ENCODE measurements at places on chromosomes 6 and 20.
A peak's percentile ranks its signal among the peaks of the same experiment; 100 is the strongest.

DNA sequence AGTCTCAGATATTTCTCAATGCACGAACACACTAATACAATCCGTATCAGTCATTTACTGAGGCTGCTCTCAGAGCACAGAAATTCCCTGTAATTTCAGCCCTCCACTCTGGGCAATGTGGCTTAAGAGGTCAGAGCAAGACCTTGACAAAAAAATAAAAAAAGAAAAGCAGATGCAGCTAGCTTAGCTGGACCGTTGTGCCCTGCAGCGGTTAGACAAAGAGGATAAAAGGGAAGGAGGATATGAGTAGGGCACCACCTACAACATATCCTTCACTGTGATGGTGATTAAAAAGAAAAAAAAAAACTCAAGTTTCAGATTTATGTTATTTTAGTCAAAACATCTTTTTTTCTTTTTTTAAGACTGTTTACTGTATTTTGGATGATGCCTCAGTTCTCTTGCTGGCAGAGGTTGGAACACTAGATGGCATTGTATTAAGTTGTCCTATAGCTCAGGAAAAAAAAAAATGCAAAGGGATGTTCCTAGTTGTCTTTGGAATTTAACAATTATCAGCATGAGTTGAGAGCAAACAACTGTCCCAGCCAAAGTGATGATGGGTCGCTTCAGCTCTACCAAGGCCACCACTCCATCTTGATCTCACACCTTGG is 59.9 kb downstream of the ANKEF1 start:
- DNase-seq = no peak

DNA sequence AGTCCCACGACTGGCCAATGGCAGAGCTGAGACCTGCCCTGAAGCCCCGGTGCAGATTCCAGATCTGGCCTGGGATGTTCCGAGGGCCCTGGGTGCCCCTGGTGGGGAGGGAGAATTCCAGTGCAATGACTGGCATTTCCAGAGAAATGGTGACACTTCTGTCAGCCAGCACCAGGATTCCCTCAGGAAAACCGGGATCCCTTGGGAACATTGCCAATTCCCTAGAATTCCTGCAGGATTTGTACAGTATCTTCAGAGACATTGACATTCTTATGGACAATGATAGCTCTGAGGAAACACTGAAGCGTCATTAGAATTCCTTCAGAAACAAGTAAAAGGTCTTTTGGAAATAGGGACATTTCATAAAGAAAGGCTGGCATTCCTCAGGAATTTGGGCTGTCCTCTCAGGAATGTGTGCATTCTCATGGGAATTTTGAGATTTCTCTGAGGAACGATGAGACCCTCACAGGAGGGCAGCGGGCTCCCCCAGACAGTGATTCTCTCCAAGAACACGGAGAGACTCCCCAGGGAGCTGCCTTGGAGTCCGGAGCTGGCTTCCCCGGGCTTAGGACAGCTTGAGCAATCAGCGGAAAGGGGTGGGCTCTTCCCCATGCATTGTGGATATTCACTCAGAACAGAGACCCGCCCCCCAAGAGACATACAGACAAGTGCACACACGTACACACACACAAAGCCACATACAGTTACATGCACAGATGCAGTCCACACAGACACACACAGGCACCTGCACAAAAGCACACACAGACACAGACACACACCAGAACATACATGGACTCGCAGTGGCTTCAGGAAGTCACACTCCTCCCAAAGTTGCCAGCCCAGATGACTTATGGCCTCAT is 35.2 kb upstream of the BPIFA2 start:
- peak; percentile 8 for DNase-seq

- DNase-seq = no peak
These were observed 5.4 kb upstream of the SIRPB1 start for GRCh38 chr20:1625083-1625690.

- no peak for DNase-seq
These were observed 7.9 kb upstream of the COL12A1 start for GRCh38 chr6:75213732-75214131.

DNA sequence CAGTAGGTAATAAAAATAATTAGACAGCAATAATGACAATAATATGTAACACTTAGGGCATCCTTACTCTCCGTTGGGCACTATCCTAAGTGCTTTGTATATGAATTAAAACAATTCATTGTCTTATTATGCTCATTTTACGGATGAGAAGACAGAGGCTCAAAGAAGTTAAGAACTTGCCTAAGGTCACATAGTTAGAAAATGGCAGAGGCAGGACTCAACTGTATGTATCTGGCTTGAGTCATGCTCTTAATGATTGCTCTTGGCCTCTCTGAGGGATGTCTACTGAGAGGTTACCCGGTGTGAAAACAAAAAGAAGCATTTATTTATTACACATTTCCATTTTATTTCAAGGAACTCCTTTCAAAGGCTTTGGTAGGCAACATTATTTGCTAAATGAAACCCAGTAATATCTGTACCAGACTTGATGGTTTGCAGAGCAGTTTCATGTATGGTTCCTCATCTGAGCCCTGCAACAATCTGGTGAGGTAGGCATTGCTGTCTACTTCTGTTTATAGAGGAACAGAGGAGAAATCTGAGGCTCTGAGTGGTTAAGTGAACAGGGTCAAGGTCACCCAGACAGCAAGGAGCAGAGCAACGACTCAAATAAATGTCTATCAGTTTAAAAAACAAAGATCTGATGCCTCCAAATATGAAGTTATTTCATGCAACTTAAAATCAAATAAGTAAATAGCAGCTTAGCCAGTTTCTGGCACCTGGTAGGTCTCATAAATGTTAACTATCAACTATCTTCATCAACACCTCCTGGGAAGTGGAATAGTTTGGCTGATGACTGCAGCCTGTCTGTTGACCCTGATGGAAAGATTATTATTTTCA is 4.2 kb upstream of the PARD6B start:
- no peak for DNase-seq

DNA sequence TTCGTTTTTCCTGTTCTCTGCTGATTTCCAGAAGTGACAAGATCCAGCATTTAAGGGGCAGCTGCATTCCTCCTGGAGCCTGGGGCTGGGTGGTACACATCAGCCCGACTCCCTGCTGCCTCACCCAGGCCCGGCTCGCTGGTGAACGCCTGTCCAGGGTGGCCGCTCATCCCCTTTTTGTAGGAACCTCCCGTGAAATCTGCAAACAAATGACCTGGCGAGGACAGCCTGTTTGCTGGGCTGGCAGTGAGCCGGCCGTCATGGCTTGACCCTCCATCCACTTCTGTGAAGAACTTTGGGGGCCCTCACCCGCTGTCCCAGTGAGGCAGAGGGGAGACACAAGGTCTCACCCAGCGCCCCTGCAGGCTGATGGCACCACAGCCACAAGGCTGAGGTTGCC is 39.0 kb downstream of the PYGB start:
- DNase-seq = no peak

GRCh38 chr20:25668446-25668845 is 28.2 kb downstream of the ZNF337 start:
- DNase-seq = no peak

GRCh38 chr6:54238396-54238795 is 69.8 kb upstream of the TINAG start:
- DNase-seq = peak; percentile 75

- DNase-seq = no peak
These were observed 34.7 kb upstream of the KCNB1 start for GRCh38 chr20:49516916-49517804.

DNA sequence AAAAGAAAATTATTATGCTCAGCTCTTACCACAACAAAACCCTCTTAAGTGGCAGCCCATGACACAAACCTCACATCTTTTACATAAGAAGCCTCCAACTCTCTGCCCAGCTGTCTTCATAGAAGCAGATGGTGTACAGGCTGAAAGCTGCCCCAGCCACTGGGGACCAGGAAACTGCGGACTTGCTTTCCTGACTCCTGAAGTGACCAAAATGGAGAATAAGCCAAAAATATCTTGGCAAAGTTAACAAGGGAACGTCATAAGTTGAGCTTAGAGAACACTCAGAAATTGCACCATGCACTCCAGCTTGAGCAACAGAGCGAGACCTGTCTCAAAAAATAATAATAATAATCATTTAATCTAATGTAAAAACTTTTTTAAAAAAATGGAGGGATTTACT is 160.3 kb upstream of the CDYL start:
- no peak for DNase-seq

- no peak for DNase-seq
These were observed 572.6 kb upstream of the SYNCRIP start for GRCh38 chr6:86215323-86215722.

- DNase-seq = no peak
These were observed 67.1 kb downstream of the TPD52L1 start for GRCh38 chr6:125220712-125221111.

DNA sequence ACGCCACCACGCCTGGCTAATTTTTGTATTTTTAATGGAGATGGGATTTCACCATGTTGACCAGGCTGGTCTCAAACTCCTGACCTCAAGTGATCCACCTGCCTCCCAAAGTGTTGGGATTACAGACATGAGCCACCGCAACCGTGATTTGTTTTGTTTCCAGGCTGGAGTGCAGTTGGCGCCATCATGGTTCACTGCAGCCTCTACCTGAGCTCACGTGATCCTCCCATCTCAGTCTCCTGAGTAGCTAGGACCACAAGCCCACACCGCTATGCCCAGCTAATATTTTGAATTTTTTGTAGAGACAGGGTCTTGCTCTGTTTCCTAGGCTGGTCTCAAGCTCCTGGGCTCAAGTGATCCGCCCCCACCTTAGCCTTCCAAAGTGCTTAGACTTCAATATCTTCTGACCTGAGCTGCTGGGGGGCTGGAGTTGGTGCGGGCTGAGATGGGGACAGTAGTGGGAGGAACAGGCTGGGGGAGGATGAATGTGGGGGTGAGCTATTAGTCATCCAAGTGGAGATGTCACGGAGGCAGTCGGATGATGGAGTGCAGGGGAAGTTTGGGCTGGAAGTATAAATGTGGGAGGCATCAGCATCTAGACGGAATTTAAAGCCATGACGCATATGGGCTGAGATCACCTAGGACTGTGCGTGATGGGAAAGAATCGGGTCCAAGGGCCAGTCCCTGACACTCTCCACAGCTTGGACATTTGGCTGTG is 23.1 kb upstream of the ZMYND8 start:
- DNase-seq = no peak

DNA sequence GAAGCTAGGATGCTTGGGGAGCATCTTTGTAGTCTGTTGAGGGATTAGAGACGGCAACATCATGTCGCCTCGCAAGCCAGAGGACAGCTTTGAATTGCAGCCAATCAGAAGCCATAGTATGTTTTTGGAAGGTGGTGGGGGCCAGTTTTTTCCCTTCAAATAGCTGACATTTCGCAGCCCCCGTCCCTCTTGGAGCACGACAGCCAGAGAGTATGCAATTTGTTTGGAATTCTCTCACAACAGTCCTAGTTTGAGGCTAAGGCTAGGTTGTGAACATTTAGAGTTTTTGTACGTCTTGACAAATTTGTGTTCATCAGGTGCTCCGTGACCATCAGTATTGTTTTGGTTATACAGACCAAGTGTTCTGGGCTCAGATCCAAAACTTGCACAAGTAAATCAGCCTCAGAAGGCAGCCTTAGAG is 83.3 kb downstream of the PLCB1 start:
- no peak for DNase-seq

- DNase-seq = no peak
These were observed 75.4 kb downstream of the ZNF292 start for GRCh38 chr6:87230801-87231200.

DNA sequence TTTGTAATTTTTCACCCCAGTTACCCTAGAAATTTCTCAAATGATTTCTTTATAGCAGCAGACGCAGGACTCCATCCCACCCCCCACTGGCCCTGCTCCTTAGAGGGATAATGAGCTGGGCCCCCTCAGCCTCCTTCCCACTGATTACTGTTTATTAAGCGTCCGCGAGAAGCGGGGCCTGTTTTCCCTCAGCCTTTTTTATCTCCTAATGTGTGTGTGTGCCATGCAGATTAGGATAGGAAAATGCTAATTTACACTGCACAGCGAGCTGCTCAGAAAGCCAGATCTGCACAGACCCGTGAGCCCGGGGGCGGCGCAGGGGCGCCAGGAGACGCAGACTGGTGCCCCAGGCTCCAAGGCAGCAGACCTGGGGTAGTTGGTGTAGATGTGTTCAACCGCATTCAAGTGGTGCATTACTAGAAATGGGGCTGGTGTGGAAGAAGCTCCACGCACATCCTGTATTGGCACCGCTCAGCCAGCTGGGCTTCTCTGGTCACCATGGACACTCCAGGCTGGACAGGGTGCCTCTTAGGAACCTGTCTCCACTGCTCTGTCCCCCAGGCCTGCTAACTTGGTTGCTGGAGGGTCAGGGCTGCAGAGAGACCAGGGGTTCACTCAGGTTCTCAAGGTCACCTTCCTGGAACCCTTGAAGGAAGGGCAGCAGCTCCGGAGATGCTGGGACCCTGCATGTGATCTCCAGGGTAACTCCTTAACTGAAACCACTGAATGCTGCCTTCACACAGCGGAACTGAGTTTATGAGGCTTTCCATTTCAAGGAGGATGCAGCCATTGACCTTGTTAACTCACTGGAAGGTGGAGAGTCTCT is 256.3 kb downstream of the ERMARD start:
- DNase-seq = no peak

DNA sequence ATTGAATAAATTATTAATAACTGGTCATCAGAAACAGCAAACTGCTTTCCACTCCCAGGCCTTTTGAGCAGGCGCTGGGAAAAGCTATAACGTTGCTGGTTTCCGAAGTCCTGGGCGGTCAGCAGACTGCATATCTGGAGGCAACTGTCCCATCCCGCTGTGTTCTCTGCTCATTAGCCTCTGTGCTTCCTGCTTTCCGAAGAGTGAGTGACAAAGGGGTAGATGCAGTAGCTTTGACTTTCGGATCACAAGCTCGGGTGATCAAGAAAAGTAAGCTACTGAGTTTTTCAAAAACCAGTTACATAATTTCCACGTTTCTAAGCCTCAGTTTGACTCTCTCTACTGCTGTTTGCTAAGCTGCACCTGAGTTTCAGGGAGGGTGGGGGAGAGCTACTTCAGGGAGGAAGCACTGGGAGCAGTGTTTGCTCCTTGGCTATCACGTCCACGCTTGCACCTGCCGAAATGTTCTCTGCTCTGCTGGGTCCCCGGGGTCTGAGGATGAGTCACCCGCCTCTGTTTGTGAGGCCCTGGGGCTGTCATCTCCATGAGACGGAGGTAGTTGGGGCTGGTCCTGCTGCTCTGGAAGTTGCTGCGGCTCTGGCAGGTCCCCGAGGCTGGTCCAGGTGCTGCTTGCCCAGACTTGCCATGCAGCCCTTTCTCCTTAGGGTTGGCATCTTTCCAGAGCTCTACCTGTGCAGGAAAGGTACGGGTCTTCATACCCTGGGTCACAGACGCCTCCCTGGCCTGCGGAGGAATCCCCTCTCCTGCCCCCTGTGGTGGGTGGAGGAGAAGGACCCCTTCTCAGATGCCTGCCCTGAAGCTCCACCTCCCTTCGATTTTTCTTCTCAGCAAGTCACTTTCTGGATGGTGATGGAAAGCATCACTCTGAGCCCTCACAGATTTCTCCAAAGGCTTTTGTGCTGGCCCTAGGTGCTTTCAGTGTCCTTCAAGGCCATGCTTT is 220.0 kb downstream of the QKI start:
- DNase-seq = no peak

GRCh38 chr6:100574836-100575235 is 110.1 kb upstream of the SIM1 start:
- no peak for DNase-seq

DNA sequence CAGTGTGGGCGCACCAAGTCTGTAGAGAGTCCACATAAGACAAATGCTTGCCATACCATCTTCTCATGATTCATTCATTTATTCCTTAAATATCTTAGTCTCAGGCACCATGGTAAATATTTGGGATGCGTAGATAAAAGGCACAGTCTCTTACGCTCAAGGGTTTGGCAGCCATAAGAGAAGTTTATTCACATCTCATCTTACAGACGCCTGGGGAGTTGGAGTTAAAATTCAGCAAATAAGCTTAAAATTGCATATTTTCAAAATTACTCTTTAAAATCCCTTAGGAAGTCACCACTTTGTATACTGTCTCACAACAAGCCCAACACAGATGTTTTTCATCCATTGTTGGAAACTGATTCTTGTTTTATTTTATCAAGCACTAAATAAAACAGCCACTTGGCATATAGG is 363.3 kb downstream of the KIF16B start:
- no peak for DNase-seq
